Stimulated activated CD8-positive, alpha-beta memory T cell treated with anti-CD3 and anti-CD28 coated beads, Interleukin-4, amount 100 ng/mL, for 1 hour (primary cell): ENCODE measurements at places on chromosomes 6 and 20.
A peak's percentile ranks its signal among the peaks of the same experiment; 100 is the strongest.

DNA sequence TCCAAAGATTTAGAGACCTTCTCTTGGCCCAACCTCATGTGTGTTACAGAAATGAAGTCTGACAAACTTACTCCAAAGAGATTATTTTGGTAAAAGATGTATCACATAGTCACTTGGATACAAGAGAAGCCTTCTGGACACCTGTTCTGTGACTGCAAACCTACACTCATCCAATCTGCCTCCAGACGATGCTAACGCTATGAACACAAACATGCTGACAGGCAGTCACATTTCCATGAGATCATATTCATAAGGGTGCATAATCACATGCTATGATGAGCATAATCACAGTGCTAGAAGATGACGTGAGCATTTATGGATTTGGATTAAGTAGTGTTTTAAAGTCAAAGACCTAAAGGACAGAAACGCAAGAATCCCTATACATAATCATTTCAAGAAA is 340.2 kb downstream of the HACE1 start:
- no peak for DNase-seq

GRCh38 chr20:48933017-48933766 is 11.7 kb downstream of the ARFGEF2 start:
- DNase-seq: no peak

- no peak for DNase-seq
Observed at GRCh38 chr6:155221086-155221485, 42.7 kb upstream of the CLDN20 start.

- DNase-seq: peak; percentile 15
Observed at GRCh38 chr20:21048841-21049273, 57.3 kb downstream of the LINC00237 start.

- no peak for DNase-seq
Observed at GRCh38 chr6:18016698-18017097, 29.3 kb upstream of the KIF13A start.

GRCh38 chr6:116568111-116568510 is 3.2 kb upstream of the RWDD1 start:
- DNase-seq: no peak

- no peak for DNase-seq
Observed at GRCh38 chr6:112806163-112806865, 459.2 kb downstream of the RFPL4B start.

DNA sequence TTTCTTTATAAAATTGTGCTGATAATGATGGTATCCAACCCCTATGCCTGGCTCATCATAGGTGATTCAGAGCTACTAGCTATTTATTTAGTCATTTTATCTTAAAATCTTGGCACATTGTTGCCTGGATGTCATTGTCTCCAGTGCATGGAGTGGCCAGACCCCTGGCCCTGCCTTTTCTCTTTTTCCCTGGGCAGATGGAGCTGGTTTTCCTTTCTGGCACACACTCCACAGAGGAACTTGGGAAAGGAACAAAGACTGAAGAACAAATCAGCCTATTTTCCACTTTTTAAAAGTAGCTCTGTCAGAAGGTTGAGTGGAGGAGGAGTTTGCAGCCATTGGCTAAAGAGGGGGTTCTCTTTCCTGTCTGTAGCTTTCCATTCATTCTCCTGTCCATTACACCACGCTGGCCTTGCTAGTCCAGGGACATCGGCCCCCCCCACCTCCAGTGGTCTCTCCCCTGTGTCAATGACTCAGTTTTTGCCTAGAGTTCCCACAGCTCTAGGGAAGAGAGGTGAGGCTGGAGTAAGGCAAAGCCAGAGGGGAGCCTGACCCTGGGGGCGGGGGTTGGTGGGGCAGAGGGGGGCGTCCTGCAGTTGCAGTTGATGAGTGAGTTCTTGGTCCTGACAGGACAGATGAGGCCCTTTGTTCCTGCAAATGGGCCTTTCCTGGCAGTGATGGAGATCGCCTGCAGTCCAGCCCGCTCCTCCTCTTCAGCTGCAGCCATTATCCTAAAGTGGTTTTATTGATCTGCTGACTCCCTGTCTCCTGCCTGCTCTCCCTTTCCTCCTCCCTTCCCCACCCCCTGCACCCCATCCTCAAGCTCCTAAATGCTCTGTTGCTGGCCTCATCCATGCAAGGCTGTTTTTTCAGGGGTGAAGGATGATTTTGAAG is 774.5 kb downstream of the DHX35 start:
- DNase-seq: no peak

DNA sequence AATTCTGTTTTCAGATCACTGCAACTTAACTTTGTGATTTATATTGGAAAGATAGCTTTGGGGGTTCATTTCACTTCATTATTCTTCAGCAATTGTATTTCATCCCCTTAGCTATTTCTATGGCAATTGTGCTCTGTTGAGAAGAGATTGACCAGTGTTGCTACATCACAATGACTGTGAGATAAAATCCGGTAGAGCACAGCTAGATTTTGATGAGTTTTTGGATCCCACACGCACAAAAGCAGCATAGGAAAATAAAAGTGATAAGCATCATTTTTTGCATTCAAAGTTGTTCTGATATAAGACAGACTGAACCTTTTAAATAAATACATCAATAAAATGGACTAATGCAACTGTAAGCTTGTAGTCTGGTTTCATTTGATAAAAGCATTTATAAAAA is 734.8 kb downstream of the KIF16B start:
- no peak for DNase-seq

- no peak for DNase-seq
Observed at GRCh38 chr20:8361006-8361652, 229.1 kb downstream of the PLCB1 start.

- DNase-seq: no peak
Observed at GRCh38 chr6:24960991-24961475, 25.3 kb upstream of the RIPOR2 start.

DNA sequence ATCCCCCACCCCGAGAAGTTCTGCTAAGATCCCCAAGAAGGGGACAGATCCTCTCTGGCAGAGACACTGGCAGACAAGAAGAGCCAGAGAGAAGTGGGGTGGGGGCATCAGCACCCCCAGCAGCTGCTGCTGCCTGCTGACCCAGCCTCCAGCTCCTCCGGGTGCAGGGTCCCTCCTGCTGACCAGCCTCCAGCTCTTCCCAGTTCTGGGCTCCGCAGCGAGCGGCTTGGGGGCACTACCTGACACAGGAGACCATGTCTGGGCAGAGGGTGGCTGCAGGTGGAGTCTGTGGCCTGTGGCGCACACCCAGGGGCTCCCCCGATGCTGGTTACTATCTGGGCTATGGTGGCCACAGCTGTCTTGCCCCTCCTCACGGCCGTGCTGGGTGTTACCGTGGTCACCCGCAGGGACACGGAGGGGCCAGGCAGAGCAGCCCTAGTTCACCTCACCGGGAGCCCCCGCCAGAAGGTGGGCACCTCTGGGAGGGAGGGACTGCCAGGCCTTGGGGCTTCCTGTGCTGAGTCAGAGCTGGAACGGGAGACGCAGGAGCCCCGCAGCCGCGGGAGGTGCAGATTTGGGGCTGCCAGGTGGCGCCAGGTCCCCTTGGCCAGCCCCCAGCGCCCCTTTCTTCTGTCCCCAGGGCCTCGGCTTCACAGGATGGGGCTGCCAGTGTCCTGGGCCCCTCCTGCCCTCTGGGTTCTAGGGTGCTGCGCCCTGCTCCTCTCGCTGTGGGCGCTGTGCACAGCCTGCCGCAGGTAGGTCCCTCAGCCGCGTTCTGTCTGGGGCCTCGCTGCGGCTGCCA is 630 bp downstream of the LIME1 start:
- no peak for DNase-seq

DNA sequence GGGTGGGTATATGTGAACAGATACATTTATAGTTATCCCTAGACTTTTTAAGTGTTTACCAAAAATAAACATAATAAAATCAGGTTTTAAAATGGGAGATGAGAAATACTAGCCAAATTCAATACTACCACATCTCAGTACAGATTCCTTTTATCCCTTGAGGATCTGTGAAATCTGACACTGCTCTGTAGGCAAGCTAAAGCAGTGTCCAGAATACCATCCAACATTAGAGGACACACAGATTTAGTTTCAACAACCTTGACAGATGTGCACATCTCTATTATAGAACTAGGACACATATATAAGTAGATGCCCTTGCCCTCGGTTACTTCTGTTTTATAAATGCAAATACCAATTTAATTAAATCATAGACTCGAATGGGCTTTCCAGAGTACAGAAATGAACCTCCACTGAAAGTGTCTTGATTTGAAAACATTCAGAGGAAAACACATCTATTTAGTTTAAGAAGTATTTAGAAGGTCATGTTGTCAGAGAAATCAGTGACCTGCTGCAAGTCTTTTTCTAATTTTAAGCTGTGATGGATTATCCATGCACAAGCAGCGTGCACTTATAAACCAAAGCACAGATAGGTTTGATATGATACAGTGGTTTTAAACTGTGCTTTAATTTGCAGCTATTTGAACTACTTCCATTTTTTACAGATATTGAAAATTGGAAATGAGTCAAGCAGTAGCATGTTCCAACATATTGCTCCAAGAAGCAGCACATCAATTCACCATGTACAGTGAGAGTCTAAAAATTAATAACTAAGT is 156.3 kb upstream of the EPHA7 start:
- DNase-seq: no peak

DNA sequence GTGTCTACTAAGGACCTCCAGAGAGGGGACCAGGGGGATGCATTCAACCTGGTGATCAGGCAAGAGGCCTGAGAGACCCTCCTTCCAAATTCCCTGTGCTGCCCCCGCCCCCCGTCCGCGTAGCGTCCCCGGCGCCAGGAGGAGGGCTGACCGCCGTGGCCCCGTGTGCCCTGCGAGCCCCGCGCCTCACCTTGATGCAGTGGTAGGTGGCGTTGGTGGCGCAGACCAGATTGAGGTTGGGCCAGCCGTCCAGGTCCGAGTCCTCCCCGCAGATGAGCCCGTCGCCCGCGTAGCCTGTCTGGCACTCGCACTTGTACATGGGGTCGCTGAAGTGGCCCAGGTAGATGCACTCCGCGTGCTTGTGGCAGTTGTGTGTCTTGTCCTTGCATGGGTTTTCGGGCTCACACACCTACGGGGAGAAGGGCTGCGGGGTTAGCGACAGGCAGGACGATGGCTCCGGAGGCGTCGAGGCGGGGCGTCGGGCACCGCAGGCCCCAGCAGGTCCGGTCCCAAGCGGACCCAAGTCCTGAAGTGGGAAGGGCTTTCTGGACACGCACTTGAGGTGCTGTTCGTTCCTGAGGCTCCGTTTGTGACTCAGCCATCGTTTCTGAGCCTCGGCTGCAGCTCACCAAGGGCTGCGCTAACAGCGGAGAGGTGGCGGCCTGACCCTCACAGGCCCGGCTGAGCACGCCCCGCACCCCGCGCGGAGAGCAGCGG is 21.7 kb downstream of the THBS2 start:
- no peak for DNase-seq

GRCh38 chr20:14924433-14924832 is 587.0 kb upstream of the FLRT3 start:
- DNase-seq: no peak

DNA sequence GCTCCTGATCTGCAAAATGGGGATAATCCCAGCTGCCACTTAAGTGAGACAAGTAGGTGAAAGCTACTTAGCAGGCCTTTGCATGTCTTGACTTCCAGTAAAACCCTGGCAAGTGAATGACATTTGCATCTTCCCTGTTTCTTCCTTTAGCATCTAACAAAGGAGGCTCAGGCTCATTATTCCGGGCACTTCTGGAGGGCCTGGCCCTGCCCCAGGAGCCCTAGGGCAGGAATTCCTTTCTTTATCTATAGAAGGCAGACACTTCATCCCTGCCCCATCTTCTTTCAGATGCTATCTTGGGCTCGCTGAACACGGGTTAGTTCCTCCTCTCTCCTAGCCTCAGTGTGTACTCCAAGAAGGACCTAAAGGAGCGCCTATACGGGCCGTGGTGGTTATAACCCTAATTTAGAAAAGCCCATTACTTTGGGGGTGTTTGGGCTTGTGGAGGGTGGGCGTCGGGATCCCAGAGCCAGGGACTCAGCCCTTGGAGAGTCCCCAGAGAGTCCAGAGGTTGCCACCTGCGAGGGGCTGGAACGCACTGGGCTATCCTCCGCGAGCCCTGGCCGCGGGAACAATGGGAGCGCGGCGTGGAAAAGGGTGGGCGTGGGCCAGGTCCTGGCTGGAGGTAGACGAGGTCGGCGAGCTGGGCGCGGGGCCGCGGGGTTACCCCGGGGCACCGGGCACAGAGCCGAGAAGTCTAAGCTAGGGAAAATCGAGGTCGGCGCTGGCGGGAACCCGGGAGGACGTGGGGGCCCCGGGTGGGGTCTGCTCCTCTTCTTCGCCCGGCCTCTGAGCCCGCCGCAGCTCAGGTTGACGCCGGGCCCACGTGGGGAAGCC is 62.8 kb upstream of the EPB41L1 start:
- no peak for DNase-seq

DNA sequence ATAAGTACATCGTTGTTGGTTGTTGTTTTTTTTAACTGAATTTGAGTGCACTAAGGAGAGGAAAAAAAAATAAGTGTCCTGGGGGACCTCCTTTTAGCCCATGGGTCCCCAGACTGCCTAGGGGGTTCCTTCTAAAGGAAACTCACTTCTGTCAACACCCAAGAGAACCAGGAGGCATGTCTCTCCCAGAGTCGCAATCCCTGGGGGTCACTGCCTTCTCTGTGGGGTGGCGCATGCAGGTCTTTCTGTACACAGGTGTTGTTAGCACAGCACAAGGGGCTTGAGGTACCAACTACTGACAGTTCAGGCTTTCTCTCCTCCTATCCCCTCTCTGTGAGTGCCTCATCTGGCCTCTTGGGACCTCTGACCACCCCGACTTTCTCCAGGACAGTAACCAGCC is 7.3 kb upstream of the ARMC2 start:
- no peak for DNase-seq

DNA sequence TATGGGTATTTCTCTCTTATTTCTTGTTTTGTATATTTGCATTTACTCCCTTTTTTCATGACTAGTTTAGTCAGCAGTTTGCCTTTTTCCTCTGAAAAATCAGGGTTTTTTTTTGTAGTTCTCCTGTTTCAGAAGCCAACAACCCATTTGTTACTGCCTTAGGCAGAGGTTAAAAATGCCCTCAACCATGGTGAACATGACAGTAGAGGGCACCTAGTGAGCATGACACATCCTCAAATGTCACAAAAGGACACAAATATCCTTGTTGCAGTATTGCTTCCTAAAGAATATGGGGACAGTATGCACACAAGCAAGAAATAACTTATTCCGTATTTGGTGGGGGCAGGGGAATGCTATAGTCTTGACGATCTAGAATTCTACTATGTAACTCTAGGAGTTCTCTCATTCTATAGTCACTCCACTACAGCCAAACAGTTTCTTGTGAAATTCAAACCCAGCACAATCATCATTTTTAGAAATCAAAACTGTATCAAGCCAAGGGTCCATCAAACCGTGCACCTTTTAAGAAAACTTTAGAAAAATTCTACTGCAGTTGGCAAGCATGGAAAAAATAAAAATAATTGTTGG is 47.0 kb downstream of the GOPC start:
- no peak for DNase-seq

- DNase-seq: no peak
Observed at GRCh38 chr20:63498960-63499337, at the start of gene EEF1A2. Gene EEF1A2 (minus strand): TSS chr20:63499083. CDS start chr20:63497763, 1,320 bp downstream.

GRCh38 chr6:40325791-40326190 is 261.4 kb downstream of the LRFN2 start:
- DNase-seq: no peak
